ENCODE measurements at places on chromosomes 11 and 22.

DNA sequence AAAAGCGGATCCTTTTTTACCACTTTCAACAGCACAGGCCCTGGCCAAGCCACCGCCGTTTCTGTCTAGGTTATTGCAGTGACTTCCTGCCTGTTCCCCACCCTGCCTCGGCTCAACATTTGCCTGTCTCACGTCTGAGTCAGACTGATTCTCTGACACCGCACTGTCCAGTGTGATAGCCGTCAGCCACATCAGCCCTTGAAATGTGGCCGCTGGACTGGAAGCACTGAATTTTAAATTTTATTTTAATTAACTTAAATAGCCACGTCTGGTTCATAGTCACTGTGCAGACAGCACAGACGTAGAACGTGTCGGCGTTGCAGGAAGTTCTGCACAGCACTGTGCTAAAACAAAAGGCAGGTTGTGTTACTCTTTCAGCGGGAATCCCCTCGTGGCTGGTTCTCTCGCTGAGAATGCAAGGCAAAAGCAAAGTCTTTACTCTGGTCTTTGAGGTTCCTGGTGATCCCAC is 56.3 kb upstream of the ADSL start:
- no peak for DNase-seq

DNA sequence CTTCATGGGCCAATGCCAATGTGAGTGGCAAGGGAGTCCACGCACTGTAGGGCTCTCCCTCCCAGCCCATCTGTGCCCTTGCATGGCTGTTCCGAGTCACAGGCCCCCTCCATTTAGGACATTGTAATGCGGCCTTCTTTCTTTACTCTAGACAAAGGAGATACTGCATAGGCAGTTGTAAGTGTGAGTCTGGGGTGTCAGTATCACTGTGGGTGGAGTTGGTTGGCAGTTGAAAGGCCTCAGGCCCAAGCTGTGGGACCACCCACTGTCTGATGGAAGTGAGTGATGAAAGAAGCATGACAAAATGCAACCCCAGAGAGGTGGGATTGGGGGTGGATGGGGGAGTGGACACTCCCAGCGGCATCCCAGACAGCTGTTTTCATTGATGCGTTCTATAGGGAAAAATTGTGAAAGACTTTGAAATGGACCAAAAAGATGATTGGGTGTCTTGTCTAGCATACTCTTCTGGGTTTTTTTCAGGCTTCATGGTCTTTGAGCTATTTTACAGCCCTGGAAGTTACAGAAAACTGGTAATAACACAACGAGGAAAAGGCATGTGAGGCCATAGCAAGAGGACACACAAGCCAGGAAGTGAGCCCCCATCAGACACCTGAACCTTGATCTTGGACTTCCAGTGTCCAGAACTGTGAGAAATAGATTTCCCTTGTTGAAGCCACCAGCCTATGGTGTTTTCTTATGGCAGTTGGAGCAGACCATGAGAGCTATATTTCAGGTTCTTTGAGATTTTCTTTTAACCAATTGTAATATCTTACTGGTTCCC is 114.6 kb downstream of the NECTIN1 start:
- no peak for DNase-seq

GRCh38 chr22:39622881-39623367 is 52.4 kb downstream of the CACNA1I start:
- DNase-seq: no peak

GRCh38 chr11:70038034-70038834 is 39.9 kb upstream of the ANO1 start:
- no peak for DNase-seq

Data from occipital lobe (tissue), 3 donors.